ENCODE measurements at places on chromosomes 4 and X.

DNA sequence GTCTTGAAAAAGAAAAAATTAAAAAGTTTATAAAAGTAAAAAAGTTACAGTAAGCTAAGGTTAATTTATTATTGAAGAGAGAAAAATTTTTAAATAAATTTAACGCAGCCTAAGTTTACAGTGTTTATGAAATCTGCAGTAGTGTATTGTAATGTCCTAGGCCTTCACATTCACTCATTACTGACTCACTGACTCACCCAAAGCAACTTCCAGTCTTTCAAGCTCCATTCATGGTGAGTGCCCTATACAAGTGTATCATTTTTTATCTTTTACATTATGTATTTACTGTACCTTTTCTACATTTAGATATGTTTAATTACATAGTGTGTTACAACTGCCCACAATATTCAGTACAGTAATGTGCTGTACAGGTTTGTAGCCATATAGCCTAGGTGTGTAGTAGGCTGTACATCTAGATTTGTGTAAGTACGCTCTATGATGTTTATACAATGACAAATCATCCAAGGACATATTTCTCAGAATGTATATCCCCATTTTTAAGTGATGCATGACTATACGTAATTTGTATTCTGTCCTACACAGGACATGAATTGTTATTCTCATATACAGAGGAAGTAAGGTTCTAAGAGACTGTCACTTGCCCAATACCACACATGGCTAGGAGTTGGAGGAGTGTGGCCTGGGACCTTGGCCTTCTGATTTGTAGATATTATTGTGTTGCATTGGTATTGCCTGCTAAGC lies 19.5 kb upstream of the PDCL2 start:
- DNase-seq = no peak

DNA sequence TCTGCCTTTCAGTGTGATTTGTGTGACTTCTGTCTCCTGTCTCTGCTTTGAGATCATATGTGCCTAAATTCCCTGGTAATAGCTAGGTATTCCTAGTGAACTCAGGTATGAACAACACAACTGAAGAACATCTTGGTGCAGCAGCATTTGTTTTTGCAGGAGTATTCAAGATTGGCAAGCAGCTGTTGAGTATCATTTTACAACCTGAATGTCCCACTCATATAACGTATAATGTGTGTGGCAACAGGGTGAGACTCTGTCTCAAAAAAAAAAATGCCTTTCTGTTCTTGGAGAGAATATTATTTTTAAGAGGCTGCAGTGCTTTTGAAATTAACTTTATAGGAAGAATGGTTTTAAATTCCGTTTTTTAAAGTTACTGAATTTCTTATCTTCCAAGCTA lies 7.7 kb downstream of the LSM6 start:
- DNase-seq = no peak

- no peak for DNase-seq
Measured at GRCh38 chrX:150615356-150615755, 46.9 kb downstream of the MTM1 start.

- DNase-seq = peak; percentile 6
Measured at GRCh38 chr4:104492183-104492771, 2.4 kb downstream of the CXXC4 start.

DNA sequence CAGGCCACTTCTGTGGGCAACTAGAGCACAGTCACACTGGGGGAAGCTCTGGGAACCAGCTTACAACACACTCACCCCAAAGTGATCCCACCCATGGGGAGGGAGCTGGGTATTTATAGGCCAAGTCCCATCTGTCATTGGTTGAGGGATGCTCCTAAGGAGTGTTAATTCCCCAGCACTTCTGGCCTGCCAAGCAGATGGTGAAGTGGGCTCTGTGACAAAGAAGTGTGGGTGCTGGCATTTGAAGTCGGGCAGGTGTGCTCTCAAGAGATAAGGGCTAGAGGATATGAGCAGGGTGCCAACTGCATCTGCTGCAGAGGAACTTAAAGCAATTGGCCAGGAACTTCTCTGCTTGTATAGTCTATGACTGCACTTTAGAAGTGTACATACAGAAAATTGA lies 30.9 kb downstream of the PTCHD1 start:
- no peak for DNase-seq

- DNase-seq = no peak
Measured at GRCh38 chr4:7359400-7360062, 75.2 kb downstream of the PSAPL1 start.

DNA sequence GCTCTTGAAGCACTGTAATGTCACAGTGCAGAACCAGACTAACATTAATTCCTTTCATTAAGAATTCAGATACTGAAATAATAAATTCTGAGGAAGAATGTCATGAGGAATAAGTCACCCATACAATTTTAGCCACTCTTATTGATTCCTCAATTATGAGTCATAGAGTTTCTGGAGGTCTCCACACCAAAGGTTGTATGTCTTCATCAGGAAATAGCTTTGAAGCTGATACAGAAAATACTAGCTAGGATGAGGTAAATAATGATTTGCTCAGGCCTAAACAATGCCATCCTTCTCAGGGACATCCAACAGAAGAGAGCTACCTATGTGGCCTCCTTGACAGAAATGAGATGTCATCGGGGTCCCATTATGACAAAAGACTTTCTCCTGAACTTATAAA lies 238.8 kb downstream of the OR13H1 start:
- DNase-seq = no peak

- DNase-seq = peak; percentile 46
Measured at GRCh38 chrX:13007519-13008188, 32.7 kb downstream of the TMSB4X start.

- DNase-seq = peak; percentile 30
Measured at GRCh38 chr4:57136281-57136680, 26.1 kb upstream of the IGFBP7 start.

- DNase-seq = no peak
Measured at GRCh38 chrX:9842541-9842940, 56.3 kb downstream of the SHROOM2 start.

- DNase-seq = no peak
Measured at GRCh38 chrX:131802836-131803626, 220.1 kb upstream of the STK26 start.

DNA sequence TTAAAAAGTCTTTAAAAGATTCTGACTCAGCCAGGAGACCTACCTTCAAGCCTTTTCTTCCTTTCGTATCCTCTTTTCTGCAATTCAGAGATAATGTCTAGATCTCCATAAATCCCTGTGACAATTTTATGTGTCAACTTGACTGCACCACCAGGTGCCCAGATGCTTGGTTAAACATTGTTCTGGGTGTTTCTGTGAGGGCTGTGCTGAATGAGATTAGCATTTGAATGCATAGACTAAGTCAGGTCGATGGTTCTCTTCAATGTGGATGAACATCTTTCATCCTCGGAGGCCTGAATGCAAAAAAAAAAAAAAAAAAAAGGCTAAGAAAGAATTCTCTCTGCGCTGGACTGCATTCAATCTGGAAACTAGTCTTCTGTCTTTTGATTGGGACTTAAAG lies 1082.7 kb downstream of the NLGN4X start:
- DNase-seq = no peak

DNA sequence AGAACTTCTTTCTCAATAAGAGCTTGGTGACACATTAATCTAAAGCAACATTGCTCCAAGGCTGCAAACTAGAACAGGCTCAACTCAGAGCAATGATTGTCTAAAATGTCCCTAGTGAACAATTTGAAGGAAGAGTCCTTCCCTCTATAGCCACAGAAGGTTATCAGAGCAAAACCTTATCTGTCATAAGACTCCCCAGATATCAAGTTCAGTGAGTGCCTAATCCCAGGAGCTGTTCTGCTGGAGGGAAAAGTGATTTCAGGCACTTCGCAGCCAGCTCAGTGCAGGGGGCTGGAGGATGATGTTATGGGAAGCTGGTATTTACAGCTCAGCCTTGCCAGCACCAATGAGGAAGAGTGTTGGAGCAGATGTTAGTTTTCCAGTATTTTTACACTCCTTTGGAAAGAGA lies 497.5 kb downstream of the INPP4B start:
- DNase-seq = no peak

DNA sequence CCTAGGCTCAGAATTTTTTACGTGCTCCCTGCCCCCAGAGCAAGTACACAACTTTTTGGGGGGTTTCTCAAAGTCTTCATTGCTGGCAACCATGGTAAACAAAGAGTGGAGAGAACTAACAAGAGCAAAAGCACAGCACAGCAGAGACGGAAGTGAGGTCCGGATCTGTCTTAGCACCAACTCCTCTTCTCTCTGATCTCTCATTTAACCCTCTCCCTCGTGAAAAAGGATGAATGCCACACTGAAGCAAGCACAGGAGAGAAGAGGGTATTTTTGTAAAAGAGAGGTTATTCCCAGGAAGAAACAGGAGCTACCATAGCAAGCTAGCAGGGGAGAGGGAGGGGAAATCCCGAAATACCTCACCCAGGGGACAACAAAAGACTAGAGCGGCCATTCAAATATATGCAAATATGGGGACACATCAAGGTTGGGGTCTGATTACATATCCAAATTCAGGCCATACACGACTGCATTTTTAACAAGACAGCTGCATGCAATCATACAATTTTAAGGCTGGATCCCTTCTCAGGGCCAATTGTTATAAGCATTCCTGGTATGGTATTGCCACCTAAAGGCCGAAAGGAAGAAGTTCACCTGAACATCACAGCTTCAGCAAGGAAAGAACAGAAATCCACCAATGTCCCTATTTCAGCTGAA lies 46.6 kb downstream of the CD40LG start:
- peak; percentile 53 for DNase-seq

DNA sequence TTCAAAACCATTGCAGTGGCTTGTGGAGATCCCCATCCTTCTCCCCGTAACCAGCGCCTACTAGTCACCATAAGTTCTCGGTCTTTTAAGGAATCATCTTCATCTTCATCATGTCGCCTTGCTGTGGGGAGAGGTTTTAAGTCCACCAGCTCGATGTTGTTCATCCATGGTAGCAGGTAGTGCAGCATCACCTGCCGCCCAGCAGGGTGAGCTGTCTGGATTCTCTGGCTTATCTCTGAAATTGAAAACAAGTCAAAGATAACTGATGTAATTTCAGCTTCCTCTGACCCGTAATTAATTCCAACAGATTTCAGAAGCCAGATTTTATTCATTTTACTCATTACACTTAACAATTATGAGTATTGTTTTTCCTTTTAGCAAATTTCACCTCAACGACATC lies 67.4 kb downstream of the ZAR1 start:
- no peak for DNase-seq

DNA sequence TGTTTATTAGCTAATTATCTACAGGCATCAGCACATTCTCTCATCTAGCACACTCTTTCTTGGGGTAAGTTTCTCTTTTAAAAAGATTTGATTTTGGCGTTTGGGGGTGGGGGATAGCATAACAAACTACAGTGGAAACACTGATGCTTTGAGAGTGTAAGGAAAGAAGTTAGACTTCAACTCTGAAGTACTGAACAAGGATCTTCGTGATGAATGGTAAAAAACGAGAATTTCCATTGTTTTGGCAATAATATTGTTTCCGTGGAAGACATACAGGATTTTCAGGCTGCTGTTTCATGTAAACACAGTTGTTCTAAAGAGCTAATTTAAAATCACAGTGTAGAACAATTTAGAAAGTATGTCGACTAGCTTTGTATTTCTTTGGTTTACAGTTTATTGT lies 451 bp downstream of the LPAR4 start:
- DNase-seq = no peak

DNA sequence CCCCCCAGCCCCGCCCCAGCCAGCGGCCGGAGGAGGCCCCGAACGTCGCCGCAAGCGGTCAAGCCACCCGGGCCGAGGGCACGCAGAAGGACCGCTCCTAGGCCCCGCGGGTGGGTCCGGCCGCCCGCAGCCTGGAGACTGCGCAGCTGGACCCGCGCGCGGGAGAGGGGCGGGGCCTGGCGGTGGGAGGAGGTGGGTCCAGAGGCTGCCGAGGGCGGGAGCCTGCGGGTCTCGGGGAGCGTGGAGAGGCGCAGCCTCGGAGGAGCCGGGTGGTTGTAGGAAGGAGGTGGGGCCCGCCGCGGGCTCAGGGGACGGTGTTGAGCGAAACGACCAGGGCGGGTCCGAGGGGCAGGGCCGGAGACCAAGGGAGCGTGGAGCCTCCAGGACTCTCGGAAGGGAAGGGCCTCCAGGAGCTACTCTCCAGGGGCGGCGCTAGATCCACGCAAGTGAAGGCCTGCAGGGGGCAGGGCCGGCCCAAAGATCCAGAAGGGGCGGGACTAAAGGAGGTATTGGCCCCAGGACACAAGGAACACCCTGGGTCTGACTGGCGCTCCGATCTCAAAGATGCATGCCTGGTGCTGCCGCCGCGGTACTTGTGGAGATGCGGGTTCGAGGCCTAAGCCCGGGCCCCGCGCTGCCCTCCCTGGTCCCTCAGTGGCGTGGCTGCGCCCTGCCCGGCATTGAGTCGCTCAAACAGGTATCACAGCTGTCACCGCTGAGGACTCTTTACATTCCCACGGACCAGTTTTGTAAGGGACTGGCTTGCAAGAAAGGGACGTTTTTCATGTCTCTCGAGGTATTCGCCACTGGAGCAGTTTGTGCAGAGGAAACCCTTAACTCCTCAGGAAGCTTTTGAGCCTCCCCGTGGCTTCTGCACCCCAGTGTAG lies 5.9 kb downstream of the TIMM17B start:
- peak; percentile 84 for DNase-seq

- no peak for DNase-seq
Measured at GRCh38 chrX:16836371-16836770, 33.8 kb downstream of the RBBP7 start.

DNA sequence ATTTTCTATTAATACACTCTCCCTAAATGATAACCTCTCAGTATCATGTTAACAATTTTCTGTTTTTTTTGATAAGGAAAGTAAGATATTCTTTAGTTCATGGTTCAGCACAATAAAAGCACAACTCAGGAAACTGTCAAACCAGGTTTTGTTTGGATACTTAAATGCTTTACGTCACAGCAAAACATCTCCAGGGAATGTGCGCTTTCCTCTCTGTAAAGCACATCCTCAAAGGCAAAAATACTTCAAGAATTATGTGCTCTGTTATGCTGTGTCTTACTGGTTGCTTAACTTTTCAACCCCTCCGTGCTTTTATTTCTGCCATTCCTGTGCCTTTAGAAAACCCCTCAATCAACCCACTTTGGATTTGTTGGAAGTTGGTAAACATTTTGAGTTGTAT lies 27.8 kb downstream of the SNX25 start:
- no peak for DNase-seq

DNA sequence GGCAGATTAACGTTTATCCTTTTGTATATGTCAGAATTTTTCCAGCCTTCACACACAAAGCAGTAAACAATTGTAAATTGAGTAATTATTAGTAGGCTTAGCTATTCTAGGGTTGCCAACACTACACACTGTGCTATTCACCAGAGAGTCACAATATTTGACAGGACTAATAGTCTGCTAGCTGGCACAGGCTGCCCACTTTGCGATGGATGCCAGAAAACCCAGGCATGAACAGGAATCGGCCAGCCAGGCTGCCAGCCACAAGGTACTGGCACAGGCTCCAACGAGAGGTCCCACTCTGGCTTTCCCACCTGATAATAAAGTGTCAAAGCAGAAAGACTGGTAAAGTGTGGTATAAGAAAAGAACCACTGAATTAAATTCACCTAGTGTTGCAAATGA lies 94.8 kb downstream of the TET2 start:
- no peak for DNase-seq

GRCh38 chr4:141630854-141631253 lies 5.5 kb upstream of the IL15 start:
- DNase-seq = no peak
